CD4-positive, alpha-beta T cell (primary cell): ENCODE measurements at places on chromosomes 16 and 17.
A peak's percentile ranks its signal among the peaks of the same experiment; 100 is the strongest.

GRCh38 chr16:87956098-87956364 lies 4.8 kb downstream of the BANP start:
- H3K27ac ChIP-seq, result peak overlapping the region; percentile 67
- no peaks in the 10 kb centered on the region for H3K27me3 ChIP-seq
- no peak for DNase-seq

DNA sequence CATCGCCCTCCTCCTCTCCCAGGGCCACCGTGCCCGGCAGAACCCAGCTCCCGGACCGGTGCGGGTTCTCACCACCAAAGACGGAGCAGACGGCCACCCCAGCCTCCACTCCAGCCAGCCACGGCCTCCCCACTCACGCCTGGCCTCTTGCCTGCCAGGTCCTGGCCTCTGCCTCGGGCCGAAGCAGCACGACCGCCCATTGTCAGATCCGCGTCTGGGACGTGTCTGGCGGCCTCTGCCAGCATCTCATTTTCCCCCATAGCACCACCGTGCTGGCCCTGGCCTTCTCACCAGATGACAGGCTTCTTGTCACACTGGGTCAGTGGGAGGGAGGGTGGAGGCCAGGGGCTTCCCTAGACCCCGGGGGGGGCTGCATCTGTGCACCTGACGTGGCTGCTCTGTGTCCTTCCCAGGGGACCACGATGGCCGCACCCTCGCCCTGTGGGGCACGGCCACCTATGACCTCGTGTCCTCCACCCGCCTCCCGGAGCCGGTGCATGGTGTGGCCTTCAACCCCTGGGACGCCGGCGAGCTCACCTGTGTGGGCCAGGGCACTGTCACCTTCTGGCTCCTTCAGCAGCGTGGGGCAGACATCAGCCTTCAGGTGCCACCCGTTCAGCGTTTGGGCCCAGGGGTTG lies 6.6 kb upstream of the RHOT2 start:
- peaks cover 16% of the 10 kb centered on the region for H3K4me1 ChIP-seq
- no peaks in the 10 kb centered on the region for H3K27me3 ChIP-seq
- no peak overlapping the region for H3K27ac ChIP-seq
- DNase-seq, result no peak
- H3K36me3 ChIP-seq, result no peaks in the 10 kb centered on the region

GRCh38 chr16:50389900-50390299 lies 21.1 kb upstream of the BRD7 start:
- H3K36me3 ChIP-seq, result no peaks in the 10 kb centered on the region
- H3K27ac ChIP-seq, result no peak overlapping the region
- no peaks in the 10 kb centered on the region for H3K4me1 ChIP-seq
- DNase-seq, result no peak

GRCh38 chr17:21524211-21524591 lies 148.0 kb downstream of the KCNJ12 start:
- no peaks in the 10 kb centered on the region for H3K27me3 ChIP-seq
- no peak overlapping the region for H3K4me3 ChIP-seq
- H3K36me3 ChIP-seq, result no peaks in the 10 kb centered on the region
- DNase-seq, result no peak

GRCh38 chr17:81365148-81365600 lies 30.1 kb upstream of the BAHCC1 start:
- peaks cover 18% of the 10 kb centered on the region for H3K4me1 ChIP-seq
- H3K4me3 ChIP-seq, result no peak overlapping the region
- peaks cover 35% of the 10 kb centered on the region for H3K27me3 ChIP-seq
- H3K27ac ChIP-seq, result no peak overlapping the region
- DNase-seq, result no peak

DNA sequence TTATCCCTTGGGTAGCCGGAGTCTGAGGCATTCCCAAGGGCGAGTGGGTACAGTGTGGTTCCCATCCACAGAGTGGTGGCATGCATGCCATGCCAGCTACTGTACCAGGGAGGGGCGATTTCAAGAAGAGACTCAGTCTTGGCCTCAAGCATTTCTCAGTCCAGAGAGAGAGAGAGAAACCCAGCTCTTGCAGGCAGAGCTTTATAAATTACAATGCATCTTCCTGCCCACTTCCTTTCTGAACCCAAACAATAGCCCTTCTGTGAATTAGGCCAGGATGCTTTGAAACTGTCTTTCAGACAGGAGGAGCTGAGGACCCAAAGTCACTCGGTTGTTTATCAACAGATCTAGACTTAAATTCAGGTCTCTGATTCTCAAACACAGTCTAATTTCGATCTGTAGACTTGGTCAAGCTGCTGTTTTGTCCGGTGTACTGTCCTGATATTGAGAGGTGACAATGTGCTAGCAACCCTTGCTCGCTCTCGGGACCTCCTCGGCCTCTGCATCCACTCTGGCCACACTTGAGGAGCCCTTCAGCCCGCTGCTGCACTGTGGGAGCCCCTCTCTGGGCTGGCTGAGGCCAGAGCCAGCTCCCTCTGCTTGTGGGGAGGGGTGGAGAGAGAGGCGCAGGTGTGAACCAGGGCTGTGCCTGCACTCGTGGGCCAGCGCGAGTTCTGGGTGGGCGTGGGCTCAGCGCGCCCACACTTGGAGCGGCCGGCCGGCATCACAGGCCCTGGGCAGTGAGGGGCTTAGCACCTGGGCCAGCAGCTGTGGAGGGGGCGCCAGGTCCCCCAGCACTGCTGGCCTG lies 408.0 kb downstream of the UTP18 start:
- peaks cover 7% of the 10 kb centered on the region for H3K27me3 ChIP-seq
- no peak overlapping the region for H3K4me3 ChIP-seq
- no peak overlapping the region for H3K27ac ChIP-seq
- H3K36me3 ChIP-seq, result no peaks in the 10 kb centered on the region

DNA sequence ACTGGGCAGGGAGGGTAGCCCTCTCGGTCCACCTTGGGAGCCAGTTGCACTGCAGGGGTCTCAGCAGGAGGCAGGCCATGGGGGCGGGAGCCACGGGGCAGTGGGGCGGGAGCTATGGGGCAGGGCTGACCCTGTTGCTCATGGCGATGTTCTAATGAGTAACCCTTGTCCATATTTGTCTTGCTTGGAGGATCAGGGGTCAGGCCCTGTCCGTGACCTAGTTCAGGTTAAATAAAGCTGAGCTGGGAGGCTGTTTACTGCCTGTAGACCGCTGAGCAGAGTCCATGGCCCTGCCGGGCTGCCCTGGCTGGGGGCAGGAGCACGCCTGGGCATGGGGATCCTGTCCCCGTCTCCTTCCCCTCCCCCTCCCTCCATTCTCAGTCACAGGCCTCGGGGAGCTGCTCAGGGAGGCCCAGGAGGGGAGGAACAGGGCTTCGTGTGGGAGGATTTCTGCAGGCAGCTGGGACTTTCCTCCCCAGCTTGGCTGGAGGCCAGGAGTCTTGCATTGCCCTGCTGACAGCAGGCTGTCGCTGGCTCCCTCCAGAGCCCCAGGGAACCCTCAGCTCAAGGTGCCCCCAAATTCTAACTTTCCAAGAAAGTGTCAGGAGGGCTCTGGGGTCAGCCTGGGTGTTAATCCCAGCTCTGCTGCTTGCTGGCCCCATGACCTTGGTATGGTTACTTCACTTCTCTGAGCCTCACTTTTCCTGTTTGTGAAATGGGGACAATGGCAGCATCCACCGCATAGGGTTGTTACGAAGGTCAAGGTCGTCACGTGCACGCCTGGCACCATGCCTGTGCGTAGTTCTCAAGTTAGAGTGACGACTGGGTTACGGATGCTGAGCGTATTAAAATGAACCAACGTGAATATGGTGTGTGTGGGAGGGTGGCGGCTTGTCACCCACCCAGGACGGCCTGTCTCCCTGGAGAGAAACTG lies 6.1 kb upstream of the SERPINF2 start:
- peaks cover 19% of the 10 kb centered on the region for H3K4me1 ChIP-seq
- H3K36me3 ChIP-seq, result peaks cover 49% of the 10 kb centered on the region
- no peak overlapping the region for H3K27ac ChIP-seq
- H3K4me3 ChIP-seq, result no peak overlapping the region
- DNase-seq, result no peak
- no peaks in the 10 kb centered on the region for H3K27me3 ChIP-seq

DNA sequence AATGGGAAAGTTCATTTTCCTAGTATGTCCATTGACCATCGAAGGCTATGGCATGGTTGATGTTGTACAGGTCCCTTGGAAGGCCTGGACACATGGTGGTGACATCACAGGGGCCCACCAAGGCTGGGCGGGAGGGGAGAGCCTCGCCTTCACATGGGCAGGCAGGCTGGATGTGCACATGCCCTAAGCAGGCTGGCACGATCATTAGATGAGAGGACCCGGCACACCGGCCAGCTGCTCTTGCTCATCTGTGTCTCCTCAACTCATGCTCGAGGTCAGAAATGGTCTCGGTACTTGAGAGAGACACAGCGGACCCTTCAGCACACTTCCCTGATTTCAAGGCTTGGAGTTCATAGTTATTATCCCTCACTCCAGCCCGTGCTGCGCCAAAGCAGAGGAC lies 416.9 kb upstream of the ZFHX3 start:
- H3K27me3 ChIP-seq, result no peaks in the 10 kb centered on the region
- H3K4me1 ChIP-seq, result no peaks in the 10 kb centered on the region
- H3K36me3 ChIP-seq, result no peaks in the 10 kb centered on the region
- H3K27ac ChIP-seq, result no peak overlapping the region

GRCh38 chr17:49224198-49224996 lies 6.2 kb downstream of the PHOSPHO1 start:
- DNase-seq, result peak; percentile 44
- H3K27me3 ChIP-seq, result peaks cover 4% of the 10 kb centered on the region
- H3K36me3 ChIP-seq, result peaks cover 16% of the 10 kb centered on the region
- H3K4me3 ChIP-seq, result peak overlapping the region; percentile 49
- no peak overlapping the region for H3K27ac ChIP-seq

DNA sequence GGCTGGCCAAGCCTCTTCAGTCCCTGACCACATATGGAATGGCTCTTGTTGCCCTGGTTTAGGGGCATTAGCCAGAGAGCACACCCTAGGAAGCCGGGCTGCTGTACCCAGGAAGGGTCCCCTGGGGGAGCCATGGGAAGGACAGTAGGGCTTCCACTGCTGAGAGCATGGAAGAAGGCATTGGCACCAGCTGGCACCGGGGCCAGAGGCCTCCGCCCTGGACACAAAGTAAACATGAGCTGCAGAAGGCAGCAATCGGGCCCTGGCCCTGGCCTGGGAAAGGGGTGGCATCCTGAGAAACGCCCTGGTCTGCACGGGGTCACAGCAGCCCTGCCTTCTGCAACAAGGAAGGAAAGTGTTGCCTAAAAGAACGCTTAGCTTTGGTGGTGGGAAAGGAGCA lies 49.4 kb downstream of the VAC14 start:
- H3K4me3 ChIP-seq, result no peak overlapping the region
- peaks cover 5% of the 10 kb centered on the region for H3K4me1 ChIP-seq
- no peak overlapping the region for H3K27ac ChIP-seq
- no peaks in the 10 kb centered on the region for H3K27me3 ChIP-seq
- peaks cover 22% of the 10 kb centered on the region for H3K36me3 ChIP-seq
- no peak for DNase-seq

GRCh38 chr17:49190932-49191331 lies 19.4 kb downstream of the GNGT2 start:
- H3K27me3 ChIP-seq, result no peaks in the 10 kb centered on the region
- no peak for DNase-seq
- peaks cover 25% of the 10 kb centered on the region for H3K4me1 ChIP-seq

DNA sequence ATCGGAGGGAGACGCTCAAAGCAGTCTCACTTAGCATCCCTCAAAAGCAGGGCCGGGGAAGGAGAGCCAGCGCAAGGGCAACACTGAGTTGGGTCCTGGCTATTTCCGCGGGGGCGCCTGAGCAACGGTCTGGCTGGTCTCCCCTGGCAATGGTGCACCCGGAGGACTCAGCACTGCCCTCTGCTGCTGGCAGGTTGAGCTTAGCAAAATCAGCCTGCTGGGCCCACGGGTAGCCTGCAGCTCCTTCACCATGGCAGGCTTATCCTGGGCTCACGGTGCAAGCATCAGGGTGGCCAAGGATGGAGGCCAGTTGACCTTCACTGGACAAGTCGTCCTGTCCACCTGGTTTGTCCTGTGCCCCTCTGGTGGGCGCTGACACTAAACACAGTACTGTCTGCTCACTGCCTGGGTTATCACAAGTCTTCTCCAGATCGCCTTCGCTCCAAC lies 14.4 kb upstream of the ALDH3A1 start:
- no peak overlapping the region for H3K27ac ChIP-seq
- H3K4me1 ChIP-seq, result peaks cover 20% of the 10 kb centered on the region
- no peak overlapping the region for H3K4me3 ChIP-seq
- H3K27me3 ChIP-seq, result no peaks in the 10 kb centered on the region

GRCh38 chr17:78735832-78736525 lies 46.1 kb downstream of the CYTH1 start:
- H3K36me3 ChIP-seq, result peaks cover 13% of the 10 kb centered on the region
- peaks cover 80% of the 10 kb centered on the region for H3K4me1 ChIP-seq
- no peaks in the 10 kb centered on the region for H3K27me3 ChIP-seq

- H3K27me3 ChIP-seq, result no peaks in the 10 kb centered on the region
- no peak for DNase-seq
- peaks cover 3% of the 10 kb centered on the region for H3K36me3 ChIP-seq
Measured at GRCh38 chr16:1416521-1416941, 2.0 kb upstream of the UNKL start.

DNA sequence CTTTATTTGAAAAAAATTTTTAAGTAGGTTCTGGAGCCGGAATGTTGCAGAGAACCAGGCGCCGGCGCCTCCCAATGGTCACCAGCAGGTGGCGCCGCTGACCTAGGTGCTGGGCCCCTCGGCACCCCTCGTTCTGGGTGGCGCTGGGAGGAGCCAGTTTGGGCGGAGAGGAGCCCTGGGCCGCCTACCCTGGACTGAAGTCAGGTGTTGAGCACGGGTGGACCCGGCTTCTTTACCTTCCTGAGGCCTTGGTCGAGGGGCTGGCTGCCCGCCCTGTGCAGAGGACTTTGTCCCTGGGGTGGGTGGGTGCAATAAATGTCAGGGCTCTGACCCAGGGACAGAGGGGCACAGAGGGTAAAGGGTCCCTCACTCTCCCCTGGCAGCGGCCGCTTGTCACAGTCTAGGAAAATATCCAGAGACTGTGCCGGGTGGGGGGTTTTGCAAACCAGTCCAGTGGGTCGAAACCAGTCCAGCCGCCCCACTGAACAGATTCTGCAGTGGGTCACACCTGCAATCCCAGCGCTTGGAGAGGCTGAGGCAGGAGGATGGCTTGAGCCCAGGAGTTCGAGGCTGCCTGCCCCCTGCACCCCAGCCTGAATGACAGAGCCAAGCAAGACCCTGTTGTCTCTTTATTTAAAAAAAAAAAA lies 30.1 kb upstream of the TNFRSF13B start:
- H3K36me3 ChIP-seq, result no peaks in the 10 kb centered on the region
- peaks cover 16% of the 10 kb centered on the region for H3K4me1 ChIP-seq
- no peaks in the 10 kb centered on the region for H3K27me3 ChIP-seq
- DNase-seq, result peak; percentile 69
- no peak overlapping the region for H3K4me3 ChIP-seq
- H3K27ac ChIP-seq, result no peak overlapping the region

DNA sequence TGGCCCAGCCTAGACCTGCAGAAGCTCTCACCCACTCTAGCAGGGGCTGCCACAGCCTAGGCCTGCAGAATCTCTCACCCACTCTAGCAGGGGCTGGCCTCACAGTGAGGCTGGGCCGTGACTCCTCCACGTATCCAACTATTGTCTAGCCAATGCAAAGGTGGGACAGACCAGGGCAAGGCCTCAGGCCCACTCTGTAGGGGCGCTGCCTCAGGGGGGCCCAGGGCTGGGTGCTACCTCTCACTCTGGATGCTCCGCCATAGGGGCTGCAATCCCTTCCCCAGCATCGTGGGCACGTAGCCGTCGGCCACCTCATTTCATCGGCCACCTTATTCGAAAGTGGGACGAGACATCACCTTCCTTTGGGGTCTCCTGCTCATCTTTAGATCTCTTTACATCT lies 51.7 kb downstream of the RPH3AL start:
- H3K27me3 ChIP-seq, result peaks cover 2% of the 10 kb centered on the region
- H3K4me1 ChIP-seq, result no peaks in the 10 kb centered on the region
- H3K27ac ChIP-seq, result no peak overlapping the region
- no peaks in the 10 kb centered on the region for H3K36me3 ChIP-seq
- no peak overlapping the region for H3K4me3 ChIP-seq

- H3K27me3 ChIP-seq, result no peaks in the 10 kb centered on the region
- no peaks in the 10 kb centered on the region for H3K36me3 ChIP-seq
- H3K4me3 ChIP-seq, result no peak overlapping the region
- peaks cover 10% of the 10 kb centered on the region for H3K4me1 ChIP-seq
- H3K27ac ChIP-seq, result no peak overlapping the region
Measured at GRCh38 chr17:41413982-41414381, 10.4 kb downstream of the KRT37 start.
